HL-60 (cell line): ENCODE measurements at places on chromosomes 2 and 18.

DNA sequence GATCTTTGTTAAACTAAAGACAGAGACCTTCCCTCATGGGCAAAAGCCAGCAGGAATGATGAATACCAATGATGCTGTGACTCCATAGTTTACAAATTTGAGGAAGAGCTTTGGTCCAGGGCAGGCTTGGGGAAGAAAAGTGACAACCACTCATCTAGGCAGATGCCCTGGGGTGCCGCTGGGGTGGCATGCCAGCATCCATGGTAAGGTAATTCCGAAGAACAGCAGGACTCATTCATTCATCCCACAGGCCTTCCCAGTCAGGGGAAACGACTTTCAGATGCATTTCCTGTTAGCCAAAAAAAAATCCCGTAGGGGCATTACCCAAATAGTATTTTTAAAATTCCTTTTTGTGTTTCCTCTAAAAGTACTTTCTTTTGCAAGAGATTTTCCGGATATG is 180.7 kb upstream of the SERPINE2 start:
- DNase-seq = no peak

GRCh38 chr2:14756981-14757657 is 124.6 kb downstream of the LRATD1 start:
- peak; percentile 3 for DNase-seq

GRCh38 chr2:10941383-10941782 is 29.6 kb downstream of the KCNF1 start:
- no peak for DNase-seq

GRCh38 chr18:31101183-31102024 is 817 bp downstream of the DSC2 start:
- peak; percentile 33 for DNase-seq

DNA sequence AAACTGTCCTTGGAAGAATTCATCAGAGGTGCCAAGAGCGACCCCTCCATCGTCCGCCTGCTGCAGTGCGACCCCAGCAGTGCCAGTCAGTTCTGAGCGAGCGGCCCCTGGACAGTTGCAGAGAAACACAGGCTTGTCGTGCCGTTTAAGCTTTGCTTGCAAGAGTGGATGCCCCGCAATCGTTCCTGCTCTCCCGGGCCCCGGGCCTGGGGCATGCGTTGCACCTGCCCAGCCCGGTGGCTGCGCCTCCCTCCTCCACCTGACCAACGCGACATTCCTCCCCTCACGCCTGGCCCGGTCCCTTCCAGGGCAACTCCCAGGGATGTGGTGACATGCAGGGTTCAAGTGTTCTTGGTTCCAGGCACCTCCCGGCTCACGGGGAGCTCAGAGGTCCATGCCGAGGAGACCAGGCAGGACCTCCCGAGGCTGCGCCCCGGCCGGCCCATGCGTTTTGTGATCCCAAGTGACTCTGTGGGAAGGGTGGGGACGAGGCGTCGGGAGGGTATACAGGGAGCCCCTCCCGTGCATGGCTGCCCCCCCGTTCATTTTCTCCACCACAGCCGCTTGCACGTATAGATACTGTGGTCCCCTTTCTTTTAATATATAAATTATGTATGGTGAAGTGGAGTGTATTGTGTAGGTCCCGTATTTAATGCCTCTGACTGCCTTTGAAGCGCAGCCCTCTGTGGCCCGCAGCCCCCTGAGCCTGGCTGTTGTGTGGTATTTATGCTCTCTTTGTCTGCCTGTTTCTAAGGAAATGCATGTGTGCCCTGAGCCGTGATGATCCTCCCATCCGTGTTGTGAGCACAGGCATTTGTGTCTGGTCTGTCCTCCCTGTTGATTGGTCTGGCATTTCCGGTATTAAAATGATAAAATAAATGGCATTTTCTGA is 21.2 kb downstream of the ODC1 start:
- DNase-seq = no peak

DNA sequence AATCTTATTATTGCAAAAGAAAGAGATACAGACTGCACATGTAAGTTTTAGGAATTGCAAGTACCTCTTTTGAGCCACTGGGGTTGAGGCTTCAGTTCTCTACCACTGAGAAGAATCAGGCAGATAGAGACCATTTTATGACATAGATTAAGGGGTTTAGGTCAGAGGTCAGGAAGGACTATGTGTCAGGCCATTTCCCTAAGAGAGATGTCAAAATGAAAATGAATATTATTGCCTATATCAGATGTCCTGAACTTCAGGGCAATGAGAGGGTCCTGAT is 113.7 kb downstream of the GATA6 start:
- no peak for DNase-seq

GRCh38 chr2:149387411-149387810 is 57.0 kb downstream of the LYPD6 start:
- DNase-seq = no peak

DNA sequence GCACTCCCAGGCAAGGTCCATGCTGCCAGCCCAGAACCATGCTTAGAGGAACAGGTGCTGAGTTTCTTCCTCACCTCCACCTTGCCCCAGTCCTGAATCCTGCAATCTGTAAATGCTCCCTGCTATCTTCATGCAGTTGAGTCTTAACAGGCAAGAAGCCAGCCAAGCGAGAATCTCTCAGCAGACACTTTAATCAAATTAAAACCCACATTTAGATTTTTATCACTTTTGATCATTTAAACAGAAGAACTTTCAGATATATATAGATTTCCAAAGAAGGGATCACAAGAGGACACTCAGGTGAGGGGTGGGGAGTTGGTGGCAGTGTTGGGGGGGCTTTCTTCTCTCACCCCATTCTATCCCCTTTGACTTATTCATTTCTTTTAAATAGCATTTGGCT is 25.9 kb upstream of the LBH start:
- no peak for DNase-seq

DNA sequence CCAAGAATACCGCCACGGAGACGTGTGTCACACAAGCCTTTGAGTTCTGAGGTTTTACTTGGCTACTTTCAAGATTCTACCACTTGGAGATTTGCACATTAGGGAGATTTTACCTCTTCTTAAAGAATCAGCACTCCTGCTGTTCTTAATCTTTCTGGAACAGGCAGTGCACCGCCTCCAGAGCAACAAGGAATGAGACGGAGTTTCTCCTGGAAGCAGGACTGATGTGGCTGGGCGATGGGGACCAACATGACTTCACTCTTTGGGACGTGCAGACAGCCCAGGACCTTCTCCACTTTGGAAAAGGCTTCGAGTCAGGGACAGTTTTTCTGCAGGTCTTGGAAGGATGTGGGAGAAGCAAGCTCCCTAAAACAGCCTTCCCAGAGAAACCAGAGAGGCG is 255.2 kb downstream of the HDAC4 start:
- DNase-seq = no peak

GRCh38 chr2:68388772-68389171 is 23.7 kb downstream of the PLEK start:
- peak; percentile 21 for DNase-seq

- no peak for DNase-seq
Measured at GRCh38 chr2:237642038-237642734, 14.8 kb downstream of the LRRFIP1 start.

DNA sequence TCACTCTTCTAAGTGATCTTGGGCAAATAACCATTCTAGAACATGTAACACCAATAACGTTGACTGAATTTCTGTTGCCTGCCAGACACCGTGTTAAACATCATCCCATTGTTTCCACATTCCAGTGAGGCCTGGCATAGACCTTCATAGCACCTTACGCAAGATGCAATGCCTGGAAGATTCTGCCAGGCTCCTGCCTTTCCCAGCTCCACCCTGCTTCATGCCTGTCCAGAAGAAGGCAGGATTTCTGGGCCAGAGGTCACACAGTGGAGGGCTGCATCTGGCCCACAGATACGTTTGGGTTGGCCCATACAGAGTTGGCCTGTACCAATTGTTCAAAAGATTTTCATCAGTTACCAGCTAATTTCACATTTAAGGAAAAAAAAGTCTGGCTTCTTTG is 46.3 kb downstream of the EN1 start:
- DNase-seq = no peak

DNA sequence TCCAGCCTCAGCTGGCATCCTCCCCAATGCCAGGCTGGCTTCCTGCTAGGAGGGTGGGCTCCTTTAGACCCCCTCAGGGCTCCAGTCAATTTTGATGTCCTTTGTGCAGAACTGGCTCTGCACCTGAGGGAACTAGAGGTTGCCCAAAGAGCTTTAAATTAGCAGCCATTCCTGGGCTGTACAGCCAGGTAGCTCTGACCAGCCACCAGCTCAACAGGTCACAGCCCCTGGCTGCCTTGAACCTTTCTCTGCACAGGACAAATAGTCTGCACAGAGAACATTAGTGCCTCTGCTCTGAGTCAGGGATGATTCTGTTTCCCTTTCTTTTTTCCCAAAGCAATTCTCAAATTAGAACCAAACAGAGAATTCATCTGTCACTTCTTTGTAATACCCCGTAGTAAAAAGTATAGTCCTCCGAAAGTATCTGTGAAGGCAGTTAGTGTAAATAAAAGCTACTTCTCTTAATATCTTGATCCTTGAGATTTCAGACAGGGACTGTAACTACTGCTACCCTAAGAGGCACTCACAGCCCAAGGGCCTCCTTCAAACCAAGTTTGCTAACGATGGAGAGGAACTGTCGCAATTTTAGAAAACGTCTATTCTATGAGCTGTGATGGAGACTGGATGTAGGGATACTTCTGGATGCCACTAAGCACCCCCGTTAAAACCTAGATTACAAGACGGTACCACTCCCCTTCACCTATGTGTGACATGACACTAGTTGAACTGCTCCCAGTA is 3.0 kb downstream of the TTC32 start:
- peak; percentile 26 for DNase-seq

- no peak for DNase-seq
Measured at GRCh38 chr2:10584242-10584753, 105.5 kb downstream of the NOL10 start.

DNA sequence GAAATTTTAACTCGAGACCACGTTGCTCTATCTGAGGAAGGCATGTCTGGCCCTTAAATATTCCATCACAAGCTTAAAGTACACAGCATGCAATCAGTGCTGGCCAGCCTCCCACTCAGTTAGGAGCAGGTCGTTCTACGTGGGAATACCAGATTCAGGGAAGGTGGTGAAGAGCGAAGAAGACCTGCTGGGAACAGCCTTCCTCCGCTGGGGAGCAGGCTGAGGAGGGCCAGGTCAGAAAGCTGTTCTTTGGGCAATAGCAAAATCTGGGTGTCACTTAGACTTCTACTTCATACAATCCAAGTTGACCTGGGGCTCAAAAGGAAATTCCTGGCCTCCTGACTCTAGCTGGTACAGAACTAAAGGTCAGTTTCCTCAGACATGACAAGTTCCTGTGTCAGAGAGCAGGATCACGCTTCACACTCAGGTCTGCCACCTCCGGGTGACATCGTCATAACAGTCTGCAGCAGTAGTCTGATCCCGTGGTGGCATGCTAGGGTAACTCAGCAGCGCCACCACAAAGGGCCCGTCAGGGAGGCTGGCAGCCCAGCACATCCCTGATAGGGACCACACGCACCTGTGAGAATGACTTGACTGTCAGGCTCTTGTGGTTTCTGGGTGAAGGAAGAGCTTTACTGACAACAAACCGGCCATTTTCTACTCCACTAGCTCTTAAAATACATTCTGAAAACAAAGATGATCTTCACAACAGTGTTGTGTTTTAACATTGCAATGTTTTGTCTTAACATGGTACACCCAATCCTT is 35.2 kb upstream of the NAPG start:
- peak; percentile 60 for DNase-seq
